ENCODE measurements at places on chromosomes 12 and 14.

DNA sequence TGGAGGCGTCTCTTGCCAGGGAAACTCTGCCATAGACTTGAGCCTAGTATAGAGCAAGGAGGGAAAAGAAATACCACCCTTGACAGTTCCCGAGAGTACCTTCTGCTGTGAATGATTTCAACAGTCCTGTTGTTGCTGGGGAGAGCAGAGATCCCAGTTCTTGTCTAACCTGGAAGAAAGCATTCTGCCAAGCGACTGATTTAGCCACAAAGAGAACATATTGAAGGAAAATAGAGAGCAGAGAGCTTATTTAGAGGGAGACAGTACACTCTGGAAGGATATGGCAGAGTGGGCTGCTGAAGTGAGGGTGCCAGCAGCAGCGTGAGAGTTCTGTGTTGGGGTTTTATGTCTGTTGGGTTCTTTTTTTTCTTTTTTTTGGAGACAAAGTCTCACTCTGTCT, 966.9 kb upstream of the TMEM132C start:
- DNase-seq, result no peak

- no peak for DNase-seq
Measured at GRCh38 chr12:106681210-106681609, 93.3 kb upstream of the RIC8B start.

DNA sequence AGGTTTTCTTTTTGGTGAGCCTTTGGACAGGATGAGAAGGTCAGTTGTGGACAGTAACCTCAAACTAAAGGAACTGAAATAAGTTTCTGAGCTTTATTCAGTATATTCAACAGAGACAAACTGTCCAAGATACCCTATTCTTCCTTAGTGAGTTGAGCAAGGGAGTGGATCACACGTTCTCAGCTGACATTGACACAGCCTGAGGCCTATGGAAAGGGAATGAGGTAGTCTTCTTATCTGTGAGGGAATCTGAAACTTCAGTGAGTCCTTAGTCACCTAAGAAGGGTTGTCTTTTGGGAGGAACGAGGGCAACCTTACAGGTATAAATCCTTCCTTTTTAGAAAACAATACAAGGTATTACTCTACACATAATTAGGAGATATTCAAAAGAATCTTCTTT, 5.0 kb upstream of the NUBPL start:
- DNase-seq, result no peak

- DNase-seq, result no peak
Measured at GRCh38 chr12:124605150-124605882, 37.9 kb upstream of the NCOR2 start.

GRCh38 chr12:98736352-98737321, 91.5 kb downstream of the APAF1 start:
- DNase-seq, result no peak

- no peak for DNase-seq
Measured at GRCh38 chr14:93962701-93963601, 13.4 kb downstream of the ASB2 start.

- DNase-seq, result no peak
Measured at GRCh38 chr12:98156697-98157096, 358.7 kb upstream of the TMPO start.

All from pulmonary artery endothelial cell (primary cell).